ENCODE measurements at places on chromosomes 3 and 15.
A peak's percentile ranks its signal among the peaks of the same experiment; 100 is the strongest.

GRCh38 chr3:103991461-103992115 lies 1375.1 kb upstream of the ALCAM start:
- DNase-seq, result peak; percentile 65

DNA sequence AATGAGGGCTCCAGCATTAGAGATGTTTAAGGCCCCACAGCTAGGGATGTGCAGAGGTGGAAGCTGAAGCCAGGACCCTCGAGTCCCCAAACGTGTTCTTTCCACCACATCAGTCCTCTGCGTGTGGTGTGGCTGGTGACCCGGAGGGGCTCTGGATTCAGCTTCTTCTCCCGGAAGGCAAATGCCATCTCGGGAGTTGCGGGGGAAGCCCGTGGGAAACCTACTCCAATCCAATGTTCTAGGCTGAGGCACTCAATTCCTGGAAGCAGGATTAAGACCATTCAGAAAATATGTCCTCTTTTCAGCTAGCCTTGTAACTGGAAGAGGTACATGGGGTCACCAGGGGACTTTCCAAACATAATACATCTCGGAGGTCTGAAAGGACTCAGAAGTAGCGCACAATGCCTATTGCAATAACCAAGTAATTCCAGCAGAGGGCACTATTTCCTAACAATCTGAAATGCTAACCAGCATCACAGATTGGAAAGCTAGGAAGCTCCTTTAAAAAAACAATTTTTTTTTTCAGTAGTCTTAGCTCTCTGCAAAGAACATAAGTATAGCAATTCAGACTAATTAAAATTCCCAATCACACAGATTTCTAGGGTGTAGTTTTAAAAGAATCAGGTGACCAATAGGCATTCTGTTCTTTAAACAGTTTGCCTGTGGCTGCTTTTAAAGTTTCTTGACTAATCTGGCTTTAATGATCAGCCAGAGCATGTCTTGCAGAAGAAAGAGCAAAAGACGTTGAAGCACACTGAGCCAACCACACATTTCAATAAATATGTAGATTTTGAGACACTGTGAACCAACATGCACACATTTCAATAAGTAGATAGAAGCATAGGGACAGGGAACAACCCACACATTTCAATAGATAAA lies 36.1 kb downstream of the BNC1 start:
- peak; percentile 88 for DNase-seq

DNA sequence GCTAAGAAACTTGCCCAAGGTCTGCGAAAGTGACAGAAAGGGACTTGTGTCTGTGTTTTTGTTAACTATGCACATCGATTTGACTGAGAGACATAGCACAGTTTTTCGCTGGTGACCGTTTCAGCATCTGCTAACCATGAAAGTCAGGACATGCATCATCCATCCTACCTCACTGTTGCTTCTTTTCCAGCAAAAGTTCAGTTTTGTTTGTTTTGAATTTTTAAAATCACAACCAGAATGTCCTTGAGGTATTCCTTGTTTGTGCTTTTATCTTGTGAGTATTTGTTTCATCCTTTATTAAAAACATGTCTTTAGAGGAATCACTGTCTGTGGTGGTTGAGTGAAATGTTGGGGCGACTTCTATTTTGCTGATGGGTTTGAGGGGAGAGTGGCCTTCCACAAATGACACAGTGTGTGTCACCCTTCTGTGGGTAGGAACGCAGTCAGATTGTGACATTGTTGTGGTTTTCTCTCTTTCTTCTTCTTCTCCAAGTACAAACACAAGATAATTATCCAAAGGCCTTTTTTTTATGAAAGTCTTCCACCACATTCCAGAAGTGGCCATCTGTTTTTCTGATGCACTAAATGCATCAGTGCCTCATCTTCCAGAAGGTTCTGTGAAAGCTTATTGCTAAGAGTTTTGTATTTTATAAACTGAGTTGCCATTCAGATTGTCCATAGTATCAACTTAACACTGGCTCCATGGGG lies 214.4 kb upstream of the NR2E3 start:
- peak; percentile 25 for DNase-seq

GRCh38 chr3:160556141-160556540 lies 9.2 kb downstream of the KPNA4 start:
- no peak for DNase-seq

DNA sequence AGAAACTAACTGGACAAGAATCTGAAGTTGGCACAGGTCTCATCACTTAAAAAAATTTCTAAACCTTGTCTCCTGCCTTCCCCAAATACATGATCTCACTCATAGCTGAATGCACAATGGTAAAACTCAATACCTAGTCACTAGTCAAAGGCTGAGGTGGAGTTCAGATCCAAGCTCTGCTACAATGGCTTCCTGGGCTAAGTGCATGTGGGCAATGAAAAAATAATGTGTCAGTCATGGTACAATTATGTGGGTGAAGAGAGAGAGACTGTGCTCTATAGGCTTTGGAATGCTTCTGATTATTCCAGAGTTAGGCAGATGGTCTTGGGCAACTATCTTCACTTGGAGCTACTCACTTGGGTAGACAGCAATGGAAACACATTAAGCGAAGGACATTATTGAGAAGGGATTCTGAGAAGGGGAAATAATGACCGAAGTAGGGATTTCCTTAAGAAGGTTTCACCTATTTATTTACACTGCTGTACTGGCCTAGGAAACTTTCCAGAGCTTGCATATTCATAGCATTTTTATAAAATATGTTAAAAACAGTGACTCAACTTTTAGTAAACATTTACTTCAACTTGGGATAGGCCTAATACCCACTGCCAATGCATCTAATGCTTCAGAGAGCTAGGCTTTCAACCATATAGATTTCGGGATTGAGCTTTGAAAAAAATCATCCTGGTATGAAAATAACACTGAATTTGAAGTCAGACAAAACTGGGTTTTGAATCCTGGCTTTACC lies 58.7 kb upstream of the PLXND1 start:
- peak; percentile 38 for DNase-seq

DNA sequence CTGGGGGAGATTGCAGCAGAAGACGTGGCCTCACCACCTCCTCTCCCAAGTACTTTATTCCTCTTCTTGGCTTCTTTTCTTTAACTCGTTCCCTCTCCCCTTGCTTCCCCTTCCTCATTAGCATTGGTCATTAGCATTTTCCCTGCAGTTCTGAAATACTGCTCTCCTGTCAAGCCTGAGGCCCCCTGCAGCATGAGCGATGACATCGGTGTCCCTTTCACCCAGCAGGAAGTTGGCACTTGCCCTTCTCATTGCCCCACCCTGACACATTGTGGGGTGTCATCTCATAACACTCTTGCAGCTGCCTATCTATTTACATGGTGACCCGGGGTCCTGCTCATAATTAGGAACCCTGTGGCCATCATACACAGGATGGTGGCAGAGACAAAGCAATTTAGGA lies 167.1 kb downstream of the ARRDC4 start:
- DNase-seq, result no peak

DNA sequence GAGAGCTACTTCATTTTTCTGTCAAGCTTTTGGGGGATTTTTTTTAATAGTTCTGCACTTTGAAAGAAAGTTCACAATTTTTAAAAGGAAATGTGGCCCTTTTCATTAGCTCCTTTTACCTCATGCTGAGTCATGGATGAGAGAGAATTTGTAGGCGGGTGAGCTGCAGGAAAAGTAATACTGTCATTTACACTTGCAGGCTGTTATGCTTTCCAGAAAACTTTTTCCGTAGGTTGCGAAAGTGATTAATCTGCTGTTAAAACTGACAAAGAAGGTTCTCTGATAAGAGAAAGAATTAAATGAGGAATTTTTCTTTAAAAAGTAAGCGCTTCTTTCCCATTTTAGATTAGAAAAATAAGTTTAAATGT lies 430.2 kb downstream of the LPP start:
- no peak for DNase-seq

- peak; percentile 84 for DNase-seq
Measured at GRCh38 chr3:134754768-134755559, 40.1 kb upstream of the EPHB1 start.

DNA sequence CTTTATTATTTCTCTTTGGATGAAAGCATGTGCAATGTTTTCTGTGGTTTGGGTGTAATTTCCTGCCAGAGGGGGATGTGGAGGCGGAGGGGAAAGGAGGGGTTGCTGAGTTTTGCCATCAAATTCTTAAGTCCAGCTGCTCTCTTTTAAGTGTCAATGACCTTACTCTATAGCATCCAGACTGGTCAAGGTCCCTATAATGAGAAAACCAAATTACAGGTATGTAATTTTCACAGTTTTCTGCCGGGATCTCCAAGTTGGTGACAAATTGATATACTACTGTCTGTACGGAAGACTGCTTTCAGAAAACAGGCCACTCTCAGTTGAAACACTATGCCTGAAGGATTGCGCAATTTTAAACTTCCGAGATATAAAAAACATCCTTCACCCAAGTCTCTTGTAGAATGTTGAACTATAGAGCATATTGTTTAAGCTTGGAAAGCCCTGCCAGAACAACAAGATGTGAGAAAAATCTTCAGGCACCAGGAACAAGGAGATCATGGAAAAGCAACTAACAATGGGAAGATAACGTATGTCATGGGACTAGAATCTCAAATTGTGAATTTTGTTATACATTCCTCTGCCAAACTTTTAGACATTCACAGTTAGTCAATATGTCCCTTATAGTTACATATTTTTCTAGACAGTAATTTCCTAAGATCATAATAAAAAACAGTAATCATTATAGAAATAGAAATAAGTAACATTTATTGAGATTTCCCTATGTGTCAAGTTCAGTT lies 300.7 kb upstream of the SATB1 start:
- DNase-seq, result no peak

GRCh38 chr3:196323691-196324090 lies 5.7 kb upstream of the DYNLT2B start:
- DNase-seq, result no peak

DNA sequence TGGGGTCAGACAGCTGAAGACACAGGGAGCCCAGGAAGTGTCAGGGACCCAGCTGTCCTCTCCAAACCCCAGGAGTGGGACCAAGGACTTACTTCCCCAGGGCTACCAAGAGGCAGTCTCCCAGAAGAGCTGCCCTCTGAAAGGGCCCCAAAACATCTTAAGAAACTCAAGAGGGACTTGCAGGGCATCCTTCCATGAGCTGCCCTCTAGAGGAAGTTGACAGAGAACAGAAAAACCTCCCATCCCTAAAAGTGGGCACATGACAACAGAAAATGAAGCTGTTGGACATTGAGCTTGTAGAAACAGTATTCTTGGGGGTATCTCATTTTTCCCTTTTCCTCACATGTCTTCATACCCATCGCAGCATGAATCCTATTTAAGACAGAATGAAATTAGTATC lies 58.9 kb downstream of the MECOM start:
- peak; percentile 56 for DNase-seq

- no peak for DNase-seq
Measured at GRCh38 chr3:159654183-159655134, 334.2 kb upstream of the IL12A start.

- DNase-seq, result no peak
Measured at GRCh38 chr15:70324001-70324974, 226.6 kb upstream of the TLE3 start.

- DNase-seq, result no peak
Measured at GRCh38 chr3:31170932-31171670, 276.6 kb upstream of the GADL1 start.

DNA sequence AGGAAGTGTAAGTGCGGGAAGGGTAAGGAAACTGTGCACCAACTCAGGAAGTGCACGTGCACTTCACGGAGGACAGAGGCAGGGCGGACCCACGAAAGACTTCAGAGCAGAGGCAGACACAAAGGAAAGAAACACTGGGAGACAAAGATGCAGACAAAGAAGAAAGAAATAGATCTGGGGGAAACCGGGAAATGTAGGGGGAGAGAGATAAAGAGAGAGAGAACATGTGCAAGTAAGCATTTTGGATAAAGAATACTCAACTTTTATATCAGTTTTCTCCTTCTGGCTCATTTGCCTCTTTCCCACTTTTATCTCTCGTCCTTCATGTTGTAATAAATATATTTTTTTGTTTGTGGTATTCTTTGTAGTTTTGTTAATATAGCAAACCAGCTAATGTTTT lies 204.2 kb downstream of the WDR72 start:
- DNase-seq, result no peak

DNA sequence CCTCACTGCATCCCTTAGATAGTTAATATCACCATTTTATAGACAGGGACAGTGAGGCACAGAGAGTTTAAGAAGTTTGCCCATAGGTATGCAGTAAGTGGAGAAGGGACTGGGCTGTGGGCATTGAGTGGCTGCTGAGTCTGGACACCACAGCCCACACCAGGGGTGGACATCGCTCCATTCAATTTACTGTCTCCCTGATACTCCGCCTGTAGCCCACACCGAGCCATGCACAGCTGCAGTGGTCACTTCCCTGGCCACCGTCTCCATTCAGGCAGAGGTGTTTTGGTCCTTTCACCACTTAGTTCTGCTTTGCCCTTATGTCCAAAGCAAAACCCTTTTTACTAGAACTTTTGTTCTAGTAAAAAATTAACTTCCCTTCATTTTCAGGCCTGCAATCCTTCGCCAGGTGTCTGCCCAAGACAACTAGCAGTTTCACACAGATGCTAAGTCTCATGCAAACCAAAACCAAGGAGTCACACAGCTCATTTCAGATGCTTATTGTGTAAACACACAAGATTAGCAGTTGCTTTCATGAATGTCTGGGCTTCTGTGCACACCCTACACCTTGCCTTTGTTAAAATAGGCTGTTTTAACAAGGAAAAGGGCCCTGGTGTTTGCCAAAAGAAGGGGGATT lies 30.1 kb downstream of the ZNF35 start:
- DNase-seq, result no peak

DNA sequence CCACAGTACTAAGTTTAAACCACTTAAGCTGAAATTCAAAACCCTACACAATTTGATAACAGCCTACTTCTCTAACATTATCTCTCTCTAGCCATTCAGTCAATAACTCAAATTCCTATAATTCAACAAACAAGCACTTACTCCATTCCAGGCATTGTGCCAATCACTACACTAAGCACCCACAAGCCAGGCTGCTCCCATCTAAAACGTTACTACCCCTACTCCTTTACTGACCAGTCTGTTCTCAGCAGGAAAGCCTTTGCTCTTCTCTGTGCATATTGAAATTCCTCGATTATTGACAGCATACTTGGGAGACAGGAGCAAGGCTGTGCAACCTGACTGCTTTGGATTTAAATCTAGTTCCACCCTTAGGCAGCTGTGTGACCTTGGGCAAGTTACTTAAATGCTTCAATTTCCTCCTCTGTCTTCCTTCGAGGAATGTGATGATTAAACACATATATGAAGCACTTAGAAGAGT lies 177.2 kb upstream of the THBS1 start:
- DNase-seq, result peak; percentile 33

DNA sequence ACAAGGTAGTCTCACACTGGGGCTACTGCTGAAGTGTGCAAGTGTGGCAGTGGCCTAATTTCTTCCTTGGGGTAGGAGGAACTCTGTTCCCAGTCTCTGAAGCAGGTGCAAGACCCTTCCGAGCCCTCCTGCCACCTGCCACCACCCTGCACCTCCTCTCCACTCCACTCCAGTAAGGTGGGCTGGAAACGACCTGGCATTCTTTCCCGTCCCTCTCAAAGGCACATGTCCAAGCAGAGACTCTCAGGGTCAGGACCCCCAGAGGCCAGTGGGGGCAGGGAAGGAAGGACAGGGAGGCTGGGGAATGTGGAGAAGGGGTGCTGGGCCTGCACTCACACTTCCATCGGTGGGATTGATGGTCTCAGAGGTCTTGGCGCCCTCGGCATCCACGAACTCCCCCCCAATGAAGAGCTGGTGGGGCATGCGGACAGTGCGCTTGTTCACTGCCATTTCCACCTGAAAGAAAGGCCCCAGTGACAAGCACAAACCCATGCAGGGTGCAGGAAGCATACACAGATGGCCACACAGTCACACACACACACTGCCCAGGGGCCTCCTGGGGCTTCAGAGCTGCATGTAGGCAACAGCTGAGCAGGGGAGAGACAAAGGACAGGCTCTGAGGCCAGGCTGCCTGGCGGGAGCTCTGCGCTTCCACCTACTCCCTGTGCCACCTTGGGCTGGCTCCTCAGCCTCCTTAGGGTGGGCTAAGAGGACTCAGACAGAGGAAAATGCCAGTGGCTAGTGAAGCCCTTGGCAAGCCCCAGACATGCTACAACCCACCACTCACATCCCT lies 43.8 kb downstream of the ALDH1L1 start:
- DNase-seq, result no peak
